Stimulated activated CD4-positive, alpha-beta T cell treated with anti-CD3 and anti-CD28 coated beads, Interleukin-12 subunit alpha, Interleukin-12 subunit beta, amount 100 ng/mL, for 4 hours (primary cell): ENCODE measurements at places on chromosomes 4 and X.

DNA sequence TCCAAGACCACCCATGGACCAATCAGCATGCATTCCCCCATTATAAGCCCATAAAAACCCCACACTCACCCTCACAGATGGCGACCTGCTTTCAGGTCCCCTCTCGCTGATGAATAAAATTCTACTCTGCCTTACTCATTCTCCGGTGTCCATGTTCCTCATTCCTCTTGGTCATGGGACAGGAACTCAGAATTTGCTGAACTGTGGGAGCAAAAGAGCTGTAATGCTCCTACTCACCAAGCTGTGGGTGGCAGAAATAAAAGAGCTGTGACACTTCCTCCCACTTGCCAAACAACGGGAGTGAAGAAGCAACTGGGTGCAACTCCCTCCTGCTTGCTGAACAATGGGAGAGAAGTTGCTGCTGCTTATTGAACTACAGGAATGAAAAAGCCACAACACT lies 168.5 kb upstream of the PCDH18 start:
- DNase-seq, result no peak

- DNase-seq, result no peak
These were observed 269.4 kb upstream of the FAT4 start for GRCh38 chr4:125045311-125045710.

- DNase-seq, result no peak
These were observed 46.4 kb downstream of the NUDT6 start for GRCh38 chr4:122875949-122876348.

- no peak for DNase-seq
These were observed 469 bp downstream of the IRS4 start for GRCh38 chrX:108735679-108736508.

DNA sequence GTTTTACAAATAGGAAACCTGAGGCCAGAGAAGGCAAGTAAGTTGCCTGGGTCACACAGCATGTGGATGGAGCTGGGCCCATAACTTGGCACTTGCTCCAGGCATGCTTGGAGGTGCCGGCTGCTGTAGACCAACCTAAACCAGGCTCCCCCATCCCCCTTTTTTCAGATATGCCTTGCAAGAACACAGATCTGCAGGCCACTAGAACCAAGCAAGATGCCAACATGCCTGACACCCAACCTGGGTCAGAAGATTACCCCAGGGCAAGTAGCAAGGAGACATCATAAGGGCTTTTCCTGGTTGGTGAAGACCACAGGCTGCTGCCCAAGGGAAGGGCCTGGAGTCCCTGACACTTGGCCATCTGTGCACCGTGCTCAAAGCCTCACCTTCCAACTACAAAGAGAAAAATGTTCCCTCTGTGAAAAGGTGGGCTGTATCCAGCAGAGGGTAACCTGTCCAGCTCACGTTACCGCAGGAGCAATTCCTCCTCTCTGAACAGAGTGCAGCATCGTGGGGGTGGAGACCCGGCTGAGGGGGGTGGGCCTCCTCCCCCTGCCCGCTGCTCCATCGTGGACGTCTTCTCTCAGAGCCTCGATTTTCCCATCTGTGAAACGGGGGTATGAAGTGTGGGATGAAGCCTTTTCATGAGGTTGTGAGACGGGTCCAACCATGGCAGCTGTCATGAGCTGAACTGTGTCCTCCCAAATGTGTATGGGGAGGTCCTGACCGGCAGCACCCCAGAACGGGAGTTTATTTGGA lies 23.0 kb downstream of the HMX1 start:
- no peak for DNase-seq

DNA sequence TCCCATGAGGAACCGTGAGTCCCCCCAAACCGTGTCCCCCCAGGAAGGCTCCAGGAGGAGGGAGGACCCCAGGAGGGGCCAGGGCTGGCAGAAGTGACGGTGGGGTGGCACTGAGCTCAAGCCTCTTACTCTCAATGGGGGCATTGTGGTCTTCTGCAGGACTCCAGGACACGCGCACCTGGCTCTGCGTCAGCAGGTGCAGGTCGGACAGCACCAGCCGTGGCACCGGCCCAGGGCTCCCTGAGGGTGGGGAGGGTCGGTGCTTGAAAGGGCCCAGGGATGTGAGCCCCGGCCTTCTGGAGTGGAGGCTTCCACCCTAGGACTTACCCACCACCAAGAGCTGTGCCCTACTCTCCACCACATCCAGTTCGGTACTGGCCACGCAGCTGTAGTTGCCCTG lies 18.3 kb downstream of the L1CAM start:
- no peak for DNase-seq

GRCh38 chr4:61540944-61541343 lies 340.8 kb downstream of the ADGRL3 start:
- DNase-seq, result no peak

DNA sequence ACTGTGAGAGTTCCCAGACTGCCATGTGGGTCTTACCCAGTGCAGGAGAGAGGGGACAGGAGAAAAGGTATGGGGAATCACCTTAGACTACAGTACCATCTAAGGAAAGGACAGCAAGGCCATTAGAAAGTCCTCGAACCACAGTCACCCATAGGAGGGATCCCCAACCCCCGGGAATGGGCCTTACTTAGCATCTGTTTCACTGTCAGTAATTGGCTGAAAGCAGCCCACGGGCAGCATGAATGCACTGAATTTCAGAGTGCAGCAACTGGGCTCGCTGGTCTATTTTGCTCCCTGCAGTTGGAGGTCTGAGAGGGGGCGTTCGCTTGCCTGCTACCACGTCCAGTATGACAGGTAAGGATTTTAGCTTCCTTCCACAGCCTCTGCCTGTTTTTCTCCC lies 50.4 kb upstream of the KLHL8 start:
- DNase-seq, result no peak

DNA sequence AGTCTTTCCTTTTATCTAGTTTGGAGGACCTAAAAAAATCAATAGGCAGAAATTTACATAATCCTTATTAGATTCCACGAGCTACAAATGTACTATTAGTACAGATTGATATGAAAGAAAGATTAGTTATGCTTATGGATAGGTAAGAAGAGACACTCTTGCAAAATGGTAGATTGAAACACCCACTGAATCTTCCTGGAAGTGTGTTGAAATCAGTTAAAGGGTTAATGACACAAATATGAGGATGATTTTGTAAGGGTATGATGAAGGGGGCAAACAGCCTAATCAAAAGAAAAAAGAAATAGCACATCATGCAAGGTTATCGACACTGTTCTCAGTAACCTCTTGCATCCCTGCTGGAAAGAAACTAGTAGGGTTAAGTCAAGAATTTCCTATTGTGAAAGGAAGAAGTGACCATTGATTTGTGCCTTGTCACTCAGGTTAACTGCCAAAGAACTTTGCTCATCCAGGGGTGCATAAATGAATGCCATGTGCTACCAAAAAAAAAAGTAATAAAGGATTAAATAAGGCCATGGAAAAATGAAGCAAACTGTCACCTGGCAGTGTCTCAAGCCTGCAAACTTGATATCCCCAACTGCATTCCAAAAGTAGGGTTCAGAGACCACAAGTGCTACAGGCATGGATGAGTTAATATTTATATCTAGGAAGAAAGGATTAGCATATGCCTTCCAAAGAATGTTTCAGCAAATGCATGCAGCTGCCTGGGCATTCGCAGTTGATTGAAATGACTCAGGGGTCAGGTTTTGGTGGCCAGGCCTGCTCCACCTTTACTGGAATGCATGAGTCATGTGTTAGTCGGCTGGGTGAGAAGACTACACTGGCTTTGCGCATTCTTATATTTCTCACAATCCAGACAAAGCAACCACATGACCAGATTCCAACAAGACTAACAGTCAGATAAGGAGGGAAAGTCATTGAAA lies 78.3 kb upstream of the ATXN3L start:
- DNase-seq, result no peak

DNA sequence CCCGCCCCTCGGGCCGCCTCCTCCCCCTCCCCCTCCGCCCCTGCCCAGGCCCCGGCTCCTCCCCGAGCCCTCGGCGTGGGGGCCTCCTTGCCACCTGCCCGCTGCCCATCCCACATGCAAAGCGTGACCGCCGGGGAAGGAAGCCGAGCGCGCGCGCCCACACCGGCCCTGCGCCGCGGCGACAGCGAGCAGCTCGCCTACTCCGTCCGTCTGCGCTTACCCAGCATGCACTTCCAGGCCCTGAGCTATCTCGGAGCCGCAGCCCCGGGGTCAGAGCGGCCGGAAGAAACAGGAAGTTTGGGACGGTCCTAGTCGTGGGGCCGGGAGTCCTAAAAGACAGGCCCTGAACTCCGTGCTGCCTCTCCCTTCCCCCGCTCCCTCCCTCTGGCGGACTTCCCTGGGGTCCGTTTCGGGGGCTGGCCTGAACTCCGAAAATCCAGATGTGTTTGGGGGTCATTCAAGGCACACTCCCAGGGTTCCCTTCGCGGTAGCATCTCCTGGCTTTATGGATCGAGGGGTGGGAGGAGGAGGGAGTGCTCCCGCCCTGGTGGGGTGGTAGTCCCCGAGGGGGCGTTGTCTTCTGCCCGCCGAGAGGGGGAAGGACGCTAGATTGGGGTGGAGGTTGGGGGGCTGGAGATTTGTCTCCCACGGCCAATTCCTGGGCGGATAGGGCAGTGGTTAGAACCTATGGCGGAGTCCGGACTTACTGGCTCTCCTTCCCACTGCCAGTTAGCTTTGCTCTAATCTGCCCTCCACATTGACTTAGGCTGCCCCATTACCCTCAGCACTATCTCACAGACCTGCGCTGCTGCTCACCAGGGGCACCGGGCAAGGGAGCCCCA lies 25.0 kb upstream of the BCORL1 start:
- peak; percentile 44 for DNase-seq

DNA sequence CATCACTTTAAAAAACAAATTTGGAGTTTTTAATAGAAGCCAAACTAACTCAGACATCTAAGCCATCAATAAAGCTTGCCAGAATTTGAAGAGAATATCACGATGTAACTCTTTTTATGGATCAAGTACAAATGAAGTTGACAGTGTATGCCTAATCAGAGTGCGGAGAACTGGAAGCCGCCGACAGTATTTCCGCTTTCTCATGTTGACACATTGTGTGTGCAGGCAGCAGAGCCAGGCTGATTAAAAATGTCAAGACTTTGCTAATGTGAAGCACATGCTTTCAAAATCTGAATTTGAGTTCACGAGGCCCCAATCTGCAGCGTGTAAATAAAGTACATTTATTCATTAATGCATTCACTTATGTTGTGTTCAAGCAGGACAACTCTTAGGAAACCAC lies 161.2 kb downstream of the TENM3 start:
- DNase-seq, result no peak

GRCh38 chr4:8640816-8641215 lies 48.3 kb downstream of the CPZ start:
- DNase-seq, result no peak

- DNase-seq, result no peak
These were observed 19.3 kb upstream of the CSF2RA start for GRCh38 chrX:1249101-1249887.

- no peak for DNase-seq
These were observed 52.3 kb downstream of the SEPSECS start for GRCh38 chr4:25107827-25108516.

DNA sequence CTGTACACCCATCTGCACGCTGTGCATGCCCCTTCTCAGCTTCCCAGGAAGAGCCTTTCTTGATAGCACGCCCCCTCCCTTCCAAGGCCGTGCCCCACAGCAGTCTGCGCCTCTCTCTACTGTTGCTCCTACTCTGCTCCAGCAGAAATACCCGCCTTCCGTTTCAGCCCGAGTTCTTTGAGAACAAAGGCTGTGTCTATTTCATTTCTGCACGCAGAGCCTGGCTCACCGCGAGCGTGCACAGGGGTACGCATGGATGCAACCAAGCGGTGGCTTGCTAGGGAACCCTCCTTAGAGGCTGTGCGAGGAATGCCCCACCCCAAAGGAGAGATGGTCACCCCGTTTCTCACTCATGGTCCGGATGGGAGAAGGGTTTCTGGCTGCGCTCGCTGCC lies 485 bp downstream of the AADAT start:
- no peak for DNase-seq

DNA sequence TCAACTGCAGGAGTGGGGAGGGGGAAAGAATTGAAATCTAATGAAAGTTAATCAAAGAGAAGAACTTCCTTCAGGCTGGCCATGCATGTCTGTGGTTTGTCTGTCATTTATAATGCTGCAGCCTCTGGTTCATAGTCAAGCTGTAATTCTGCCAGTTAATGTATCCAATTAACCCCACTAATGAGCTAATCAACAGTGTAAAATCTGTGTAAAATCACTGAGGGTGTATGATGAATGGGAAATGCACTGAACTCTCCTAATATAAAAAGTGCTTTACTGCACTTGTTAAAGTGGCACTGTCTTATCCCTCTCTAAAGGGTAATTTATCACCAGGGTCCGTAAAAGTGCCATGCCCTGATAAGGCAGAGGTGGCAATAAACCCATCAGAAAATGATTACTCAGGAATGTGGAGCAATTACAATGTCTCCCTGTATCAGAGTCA lies 798.1 kb downstream of the PDHA2 start:
- DNase-seq, result no peak

- DNase-seq, result no peak
These were observed 181.6 kb downstream of the MID1IP1 start for GRCh38 chrX:38982843-38983242.

- no peak for DNase-seq
These were observed 30.9 kb upstream of the ELF2 start for GRCh38 chr4:139207873-139208403.

GRCh38 chr4:105186701-105187161 lies 40.1 kb downstream of the TET2 start:
- no peak for DNase-seq

GRCh38 chrX:153310901-153311300 lies 10.7 kb downstream of the PNMA6F start:
- no peak for DNase-seq

GRCh38 chrX:50812995-50813842 lies 775 bp downstream of the SHROOM4 start:
- no peak for DNase-seq

- DNase-seq, result no peak
These were observed 105.0 kb downstream of the NDST3 start for GRCh38 chr4:118139241-118139640.

DNA sequence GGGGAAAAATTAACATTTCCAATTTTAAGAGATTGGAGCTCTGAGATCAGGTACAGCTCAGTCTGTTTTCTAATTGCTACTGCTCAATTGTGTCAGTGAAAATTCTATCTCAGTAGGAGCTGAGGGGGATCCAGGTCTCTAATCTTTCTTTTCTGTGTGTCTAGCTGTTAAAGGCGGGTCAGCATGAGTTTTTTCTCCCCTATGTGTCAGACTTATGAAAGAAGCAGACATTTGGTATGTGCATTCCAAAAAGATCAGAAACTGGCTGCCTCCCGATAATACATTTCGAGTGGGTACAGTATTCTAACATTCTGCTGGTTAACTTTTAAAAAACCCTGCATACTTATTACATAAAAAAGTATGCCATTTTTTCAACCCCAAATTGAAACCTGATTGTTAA lies 72.4 kb downstream of the PCDH7 start:
- no peak for DNase-seq

DNA sequence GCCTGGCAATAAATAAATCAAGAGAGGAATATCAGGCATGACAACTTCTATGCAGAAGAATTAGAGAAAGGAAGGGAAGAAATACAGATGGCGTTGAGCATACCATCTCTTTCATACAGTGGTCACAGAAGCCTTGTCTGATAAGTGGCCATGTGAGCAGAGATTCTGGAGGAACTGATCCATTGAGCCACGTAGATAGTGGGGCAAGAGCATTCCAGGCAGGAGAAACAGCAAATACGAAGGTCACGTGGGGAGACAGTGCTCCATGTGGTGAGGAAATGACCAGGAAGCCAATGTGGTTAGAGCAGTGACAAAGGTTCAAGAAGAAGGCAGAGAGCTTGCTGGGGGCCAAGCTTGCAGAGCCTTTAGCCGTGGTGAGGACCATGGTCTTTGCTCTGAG lies 226.7 kb upstream of the NOCT start:
- DNase-seq, result no peak
